ENCODE measurements at places on chromosomes 4 and X. TPM values are rescaled to one million over a fixed set of nuclear protein-coding genes. Genes with fewer than 3 reads are reported as not detected.

Gene RS1
- total RNA-seq: not detected

Gene ENOPH1
- total RNA-seq: 31.5 TPM

Gene CASP3
- total RNA-seq: 13.4 TPM

Gene NDNF
- 5.4 TPM for total RNA-seq

Gene C1QTNF7
- 6.5 TPM for total RNA-seq

GRCh38 chr4:12852338-12853307, 631.5 kb downstream of the RAB28 start:
- no peak for DNase-seq

DNA sequence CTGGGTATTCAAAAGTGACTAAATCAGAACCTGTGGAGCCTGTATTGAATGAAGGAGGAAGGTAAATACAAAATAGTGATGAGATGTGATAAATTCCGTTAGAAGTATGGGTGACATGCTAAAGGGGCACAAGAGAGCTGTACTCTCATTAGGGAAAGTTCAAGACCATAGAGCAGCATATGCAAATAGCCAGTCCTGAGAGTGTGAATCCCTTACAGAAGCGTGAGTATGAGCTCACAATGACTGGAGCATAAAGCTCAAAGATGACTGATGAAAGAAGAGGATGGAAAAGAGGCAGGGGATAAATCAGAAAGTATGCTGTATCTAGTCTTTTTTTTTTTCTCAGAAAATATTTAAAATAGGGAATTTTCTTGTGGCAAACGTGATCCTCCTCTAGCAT, 12.1 kb upstream of the NPFFR2 start:
- no peak for DNase-seq

- DNase-seq: no peak
Observed at GRCh38 chrX:46957297-46957696, 45.1 kb downstream of the JADE3 start.

GRCh38 chrX:118538386-118538785, 42.8 kb downstream of the DOCK11 start:
- DNase-seq: no peak

DNA sequence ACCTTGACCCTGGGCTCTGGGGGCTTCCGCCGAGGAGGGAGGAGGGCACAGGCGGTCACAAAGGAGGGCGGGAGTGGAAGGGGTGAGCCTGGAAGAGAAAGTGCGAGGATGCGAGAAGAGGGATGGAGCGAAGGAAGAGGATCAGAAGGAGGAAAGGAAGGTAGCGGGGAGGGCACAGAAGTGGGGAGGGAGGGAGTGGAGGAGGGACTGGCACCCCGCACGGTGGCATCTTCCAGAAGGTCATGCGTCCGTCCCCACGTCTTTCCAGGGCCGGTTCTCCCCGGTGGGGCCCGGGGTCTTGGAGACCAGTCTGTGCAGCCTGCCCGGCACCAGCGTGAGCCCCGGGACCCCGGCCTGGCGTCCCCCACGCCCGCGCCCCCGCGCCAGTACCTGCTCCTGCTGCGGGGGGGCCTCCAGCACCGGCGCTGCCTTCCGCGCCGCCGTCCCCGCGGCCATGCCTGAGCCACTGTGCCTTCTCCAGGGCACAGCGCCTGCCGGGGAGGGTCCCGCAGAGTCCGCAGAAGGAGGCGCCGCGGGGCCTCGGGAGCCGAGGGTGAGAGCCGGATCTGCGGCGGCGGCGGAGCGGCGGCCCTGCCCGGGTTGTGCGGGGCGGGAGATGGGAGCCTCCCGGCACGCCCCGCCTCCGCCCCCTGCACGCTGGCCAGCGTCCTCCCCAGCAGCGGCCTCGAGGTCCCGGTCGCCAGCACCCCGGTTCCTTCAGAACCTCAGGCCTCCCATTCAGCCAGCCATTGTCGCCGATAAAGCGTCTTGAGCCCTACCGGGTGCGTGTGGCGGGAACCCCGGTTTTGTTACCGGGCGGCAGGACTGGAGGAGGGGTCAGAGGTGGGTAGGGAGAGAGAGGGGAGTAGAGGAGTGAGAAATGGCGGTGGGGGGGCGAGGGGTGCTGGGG, at the start of gene RNF175:
Gene RNF175 (minus strand): TSS at position 618 of the 910 bp plus-strand sequence. CDS start 162 bp downstream, at position 456.
- DNase-seq: no peak

GRCh38 chr4:163542275-163542674, 47.8 kb downstream of the TMA16 start:
- no peak for DNase-seq
